Left renal cortex interstitium (tissue), 4 donors: ENCODE measurements at places on chromosomes 6 and 20.

DNA sequence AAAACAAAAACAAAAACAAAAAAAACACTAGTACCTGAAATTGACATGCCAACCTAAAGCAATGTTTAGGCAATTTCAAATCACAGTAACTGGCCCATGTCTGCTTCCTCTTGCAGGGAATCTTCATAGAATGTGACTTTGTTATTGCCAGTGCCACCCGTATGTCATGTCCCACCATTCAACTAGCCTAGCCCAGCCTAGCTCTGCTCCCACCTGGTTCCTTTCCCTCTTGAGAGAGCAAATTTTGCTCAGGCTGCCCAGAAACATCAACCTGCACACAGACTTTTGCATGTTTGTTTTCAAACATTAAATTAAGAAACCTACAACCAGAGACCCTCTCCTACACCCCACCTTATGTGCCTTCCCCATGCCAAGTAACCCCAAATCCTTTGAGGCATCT is 124.8 kb upstream of the SLC2A12 start:
- DNase-seq: no peak

GRCh38 chr6:35402136-35402855 is 49.8 kb upstream of the FANCE start:
- DNase-seq: peak; percentile 49

DNA sequence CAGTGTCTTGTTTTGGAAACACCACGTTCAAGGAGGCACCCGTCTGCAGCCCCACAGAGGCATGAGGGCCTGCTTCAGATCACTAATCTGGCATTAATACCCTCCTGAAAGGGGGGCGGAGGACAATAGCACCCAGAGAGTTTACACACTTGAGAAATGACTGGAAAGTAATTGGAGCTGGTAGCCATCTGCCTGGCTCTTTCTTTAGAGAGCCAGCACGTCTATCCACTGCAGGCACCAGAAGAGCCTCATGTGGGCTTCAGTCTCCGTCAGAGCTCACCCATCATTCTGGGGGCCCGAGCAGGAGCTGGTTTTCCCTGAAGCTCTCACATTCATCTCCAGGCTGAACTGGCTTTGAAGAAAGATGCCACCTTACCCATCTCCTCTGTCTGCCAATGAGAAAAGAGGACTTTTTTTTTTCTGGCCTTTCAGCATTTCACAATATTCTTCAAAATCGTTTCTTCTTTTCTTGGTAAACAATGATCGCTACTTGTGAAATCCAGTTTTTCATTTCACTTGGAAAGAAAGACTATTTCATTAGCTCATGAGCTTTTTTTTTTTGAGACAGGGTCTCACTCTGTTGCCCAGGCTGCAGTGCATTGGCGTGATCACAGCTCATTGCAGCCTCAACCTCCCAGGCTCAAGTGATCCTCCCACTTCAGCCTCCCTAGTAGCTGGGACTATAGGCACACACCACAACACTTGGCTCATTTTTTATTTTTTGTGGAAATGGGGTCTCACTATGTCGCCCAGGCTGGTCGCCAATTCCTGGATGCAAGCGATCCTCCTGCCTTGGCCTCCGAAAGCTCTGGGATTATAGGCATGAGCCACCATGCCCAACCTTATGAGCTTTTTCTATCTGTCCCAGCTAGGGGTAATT is 124.7 kb upstream of the ZNF217 start:
- no peak for DNase-seq

DNA sequence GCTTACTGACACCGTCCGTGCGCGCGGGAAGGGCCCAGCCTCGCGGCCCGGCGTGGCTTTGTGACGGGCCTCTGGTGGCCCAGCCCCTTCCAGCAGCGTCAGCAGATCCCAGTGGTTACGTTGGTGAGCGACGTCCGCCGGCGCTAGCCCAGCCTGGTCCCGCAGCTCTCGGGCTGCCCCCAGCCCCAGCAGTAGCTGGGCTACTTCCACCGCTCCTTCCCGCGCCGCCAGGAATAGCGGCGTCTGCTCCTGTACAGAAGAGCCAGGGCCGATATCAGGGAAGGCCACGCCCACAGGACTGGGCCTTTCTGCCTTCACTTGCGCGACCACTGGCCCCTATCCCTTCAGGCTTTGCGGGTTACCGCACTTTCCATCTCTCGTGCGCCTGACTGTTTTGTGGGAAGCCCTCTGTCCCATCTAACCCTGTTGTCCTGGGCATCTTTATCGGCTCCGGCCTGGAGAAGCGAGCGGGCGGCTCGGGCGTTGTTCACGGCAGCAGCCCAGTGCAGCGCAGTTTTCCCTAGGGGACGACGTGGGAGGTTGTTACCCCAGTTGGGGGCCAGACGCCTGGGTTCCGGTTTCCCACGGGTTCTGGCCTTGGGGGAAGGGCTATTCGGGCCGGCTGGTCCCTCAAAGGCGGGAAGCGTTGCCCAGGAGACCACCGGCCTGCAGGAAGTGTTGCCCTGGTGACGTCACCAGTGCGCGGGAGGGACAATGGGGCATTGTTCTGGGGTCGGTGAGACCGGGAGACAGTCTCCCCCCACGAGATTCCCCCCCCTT is 3.6 kb upstream of the GPSM3 start:
- DNase-seq: peak; percentile 83

GRCh38 chr6:74467533-74468215 is 738.2 kb downstream of the COL12A1 start:
- no peak for DNase-seq

GRCh38 chr20:16158090-16158975 is 414.9 kb downstream of the KIF16B start:
- no peak for DNase-seq

DNA sequence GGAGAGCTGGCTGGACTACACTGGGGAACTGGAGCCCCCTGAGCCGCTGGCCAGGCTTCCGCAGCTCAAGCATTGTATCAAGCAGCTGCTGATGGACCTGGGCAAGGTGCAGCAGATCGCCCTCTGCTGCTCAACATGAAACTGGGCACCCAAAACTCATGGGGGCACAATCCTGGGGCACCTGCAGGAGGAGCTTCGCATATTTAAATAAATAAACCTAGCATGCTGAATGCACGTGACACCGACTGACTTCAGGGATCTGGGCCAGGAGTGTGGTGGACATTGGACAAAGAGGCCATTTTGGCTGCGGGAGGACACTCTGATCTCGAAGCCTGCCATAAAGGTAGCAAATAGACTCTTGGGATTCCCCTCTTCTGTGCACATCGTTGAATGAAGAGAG is 6.8 kb downstream of the SCAND1 start:
- DNase-seq: no peak

DNA sequence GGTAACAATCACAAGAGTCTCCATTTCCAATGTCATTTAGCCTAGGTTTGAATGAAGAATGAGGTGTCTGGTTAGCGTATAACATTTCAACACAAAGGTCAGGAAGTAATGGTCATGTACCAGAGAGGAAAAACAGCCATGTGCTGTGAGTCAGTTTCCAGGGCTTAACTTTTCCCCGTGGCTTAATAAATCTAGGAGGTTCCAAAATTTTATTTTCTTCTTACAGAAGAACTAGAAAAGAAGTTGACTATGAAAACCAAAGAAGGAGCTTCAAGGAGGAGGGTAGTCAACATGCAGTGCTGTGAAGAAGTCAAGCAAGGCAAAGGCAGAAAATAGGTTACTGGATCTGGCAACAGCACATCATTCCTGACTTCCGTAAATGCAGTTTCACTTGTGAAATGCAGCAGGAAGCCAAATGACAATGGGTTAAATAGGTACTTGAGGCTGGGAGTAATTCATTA is 8.4 kb upstream of the GABRR2 start:
- no peak for DNase-seq

DNA sequence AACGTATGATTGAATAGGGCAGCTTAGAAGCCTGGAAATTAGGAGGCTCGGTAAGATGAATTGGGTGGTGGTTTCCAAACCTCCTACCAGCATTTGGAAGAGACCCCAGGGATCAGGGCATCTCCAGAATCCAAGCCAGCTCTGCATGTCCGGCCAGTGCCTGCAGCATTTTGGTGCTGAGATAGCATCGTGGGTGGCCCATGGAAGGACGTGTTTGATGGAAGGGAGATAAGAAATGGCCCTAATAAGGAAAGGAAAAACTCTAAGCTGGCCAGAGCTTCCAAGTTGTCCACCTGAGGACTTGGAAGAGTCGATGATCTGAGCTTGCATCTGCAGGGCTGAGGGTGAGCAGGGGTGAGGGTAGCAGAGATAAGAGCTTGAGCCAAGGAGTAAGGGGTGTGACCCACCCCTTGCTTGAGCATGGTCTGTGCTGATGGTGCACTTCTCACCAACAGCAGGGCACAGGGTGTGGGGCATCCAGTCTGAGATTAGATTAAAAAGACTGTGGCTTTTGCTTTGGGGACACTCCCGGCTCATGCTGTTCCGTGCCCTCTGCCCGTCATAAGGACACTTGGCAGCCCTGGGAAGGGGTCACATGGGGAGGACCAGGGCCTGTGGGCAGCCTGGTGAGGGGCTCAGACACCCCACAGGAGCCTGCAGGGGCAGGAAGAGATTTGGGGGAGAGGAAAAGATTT is 213.2 kb downstream of the ERMARD start:
- no peak for DNase-seq

DNA sequence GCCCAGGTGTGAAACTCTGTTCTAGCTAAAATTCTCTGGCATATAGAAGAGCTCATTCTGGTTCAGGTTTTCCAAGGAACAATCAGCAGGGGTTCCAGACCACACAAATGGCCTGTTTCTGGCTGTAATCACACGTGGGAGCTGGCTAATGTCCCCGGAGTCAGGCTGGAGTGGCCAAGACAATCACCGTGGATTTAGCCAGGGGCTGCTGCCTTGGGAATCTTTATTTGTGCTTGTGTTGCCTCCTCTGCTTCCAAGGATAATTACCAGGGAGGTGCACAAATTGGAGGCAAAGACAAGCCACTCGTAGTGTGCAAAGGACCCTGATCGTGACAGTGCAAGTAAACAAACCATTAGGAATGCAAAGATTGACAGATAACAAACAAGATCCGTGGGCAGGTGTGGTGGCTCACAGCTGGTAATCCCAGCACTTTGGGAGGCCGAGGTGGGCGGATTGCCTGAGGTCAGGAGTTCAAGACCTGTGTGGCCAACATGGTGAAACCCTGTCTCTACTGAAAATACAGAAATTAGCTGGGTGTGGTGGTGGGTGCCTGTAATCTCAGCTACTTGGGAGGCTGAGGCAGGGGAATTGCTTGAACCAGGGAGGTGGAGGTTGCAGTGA is 77.3 kb downstream of the KCNB1 start:
- no peak for DNase-seq

GRCh38 chr6:79372757-79373156 is 138.3 kb upstream of the HMGN3 start:
- DNase-seq: no peak

DNA sequence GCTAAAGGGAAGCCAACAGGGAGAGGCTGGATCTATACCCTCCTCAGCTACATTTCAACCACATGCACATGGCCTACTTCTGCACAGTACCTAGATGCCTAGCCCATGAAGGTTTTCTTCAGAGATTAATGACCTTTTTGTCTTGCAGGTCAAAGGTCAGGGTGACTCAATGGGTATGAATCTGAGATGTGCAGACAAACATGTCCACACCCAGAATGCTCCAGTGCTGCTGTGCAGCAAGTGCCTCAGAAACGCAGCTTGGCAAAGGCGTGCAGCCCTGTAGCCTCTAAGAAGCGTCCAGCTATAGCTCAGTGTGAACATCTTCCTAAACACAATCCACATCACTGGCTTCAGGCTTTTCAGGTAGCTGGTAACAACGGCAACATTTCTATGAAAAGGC is 24.4 kb downstream of the MAP1LC3A start:
- no peak for DNase-seq
